ENCODE measurements at places on chromosomes 4 and X.

- DNase-seq: no peak
Measured at GRCh38 chr4:119835613-119835910, 207.0 kb upstream of the PDE5A start.

DNA sequence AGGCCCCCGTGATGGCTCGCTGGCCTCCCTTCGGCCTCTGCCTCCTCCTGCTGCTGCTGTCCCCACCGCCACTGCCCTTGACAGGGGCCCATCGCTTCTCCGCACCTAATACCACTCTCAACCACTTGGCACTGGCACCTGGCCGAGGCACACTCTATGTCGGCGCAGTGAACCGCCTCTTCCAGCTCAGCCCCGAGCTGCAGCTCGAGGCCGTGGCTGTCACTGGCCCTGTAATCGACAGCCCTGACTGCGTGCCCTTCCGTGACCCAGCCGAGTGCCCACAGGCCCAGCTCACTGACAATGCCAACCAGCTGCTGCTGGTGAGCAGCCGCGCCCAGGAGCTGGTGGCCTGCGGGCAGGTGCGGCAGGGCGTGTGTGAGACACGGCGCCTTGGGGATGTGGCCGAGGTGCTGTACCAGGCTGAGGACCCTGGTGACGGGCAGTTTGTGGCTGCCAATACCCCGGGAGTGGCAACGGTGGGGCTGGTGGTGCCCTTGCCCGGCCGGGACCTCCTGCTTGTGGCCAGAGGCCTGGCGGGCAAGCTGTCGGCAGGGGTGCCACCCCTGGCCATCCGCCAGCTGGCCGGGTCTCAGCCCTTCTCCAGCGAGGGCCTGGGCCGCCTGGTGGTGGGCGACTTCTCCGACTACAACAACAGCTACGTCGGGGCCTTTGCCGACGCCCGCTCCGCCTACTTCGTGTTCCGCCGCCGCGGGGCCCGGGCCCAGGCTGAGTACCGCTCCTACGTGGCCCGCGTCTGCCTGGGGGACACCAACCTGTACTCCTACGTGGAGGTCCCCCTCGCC is 3.0 kb downstream of the PLXNB3 start:
- DNase-seq: no peak

GRCh38 chrX:44330227-44330626 is 13.2 kb downstream of the EFHC2 start:
- no peak for DNase-seq

DNA sequence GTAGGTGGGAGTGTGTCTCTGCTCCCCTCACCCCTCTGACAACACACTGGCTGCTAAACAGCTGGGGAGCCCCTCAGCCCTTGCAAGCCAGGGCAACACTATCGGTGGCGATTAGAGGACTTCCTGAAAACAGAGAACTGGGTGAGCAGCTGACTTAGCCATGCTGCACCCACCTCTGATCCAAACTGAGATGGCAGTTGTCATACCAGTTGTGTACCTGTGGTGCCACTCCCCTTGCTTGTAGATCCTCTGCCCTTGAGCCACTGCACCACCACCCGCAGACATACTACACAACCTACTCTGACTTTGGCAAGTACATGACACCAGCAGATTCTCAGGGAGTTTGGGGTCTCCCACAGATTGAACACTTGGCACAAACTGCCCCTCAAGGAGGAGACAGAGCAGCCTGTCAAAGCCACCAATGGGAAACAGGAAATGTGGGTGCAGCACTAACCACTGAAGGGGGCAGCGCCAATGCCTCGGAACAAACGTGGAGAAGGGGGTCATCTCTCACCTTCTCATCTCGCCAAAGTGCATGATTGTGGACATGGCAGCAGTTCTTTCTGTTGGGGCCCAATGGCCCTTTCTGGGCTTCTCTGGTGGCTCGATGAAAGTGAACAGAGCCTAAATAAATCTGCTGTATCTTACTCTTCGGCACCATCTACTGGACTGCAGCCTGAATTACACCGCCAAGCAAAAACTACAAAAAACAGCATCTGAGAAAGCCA is 119.8 kb downstream of the NEK1 start:
- DNase-seq: peak; percentile 43

- DNase-seq: peak; percentile 12
Measured at GRCh38 chrX:39242187-39242586, 440.9 kb downstream of the MID1IP1 start.

DNA sequence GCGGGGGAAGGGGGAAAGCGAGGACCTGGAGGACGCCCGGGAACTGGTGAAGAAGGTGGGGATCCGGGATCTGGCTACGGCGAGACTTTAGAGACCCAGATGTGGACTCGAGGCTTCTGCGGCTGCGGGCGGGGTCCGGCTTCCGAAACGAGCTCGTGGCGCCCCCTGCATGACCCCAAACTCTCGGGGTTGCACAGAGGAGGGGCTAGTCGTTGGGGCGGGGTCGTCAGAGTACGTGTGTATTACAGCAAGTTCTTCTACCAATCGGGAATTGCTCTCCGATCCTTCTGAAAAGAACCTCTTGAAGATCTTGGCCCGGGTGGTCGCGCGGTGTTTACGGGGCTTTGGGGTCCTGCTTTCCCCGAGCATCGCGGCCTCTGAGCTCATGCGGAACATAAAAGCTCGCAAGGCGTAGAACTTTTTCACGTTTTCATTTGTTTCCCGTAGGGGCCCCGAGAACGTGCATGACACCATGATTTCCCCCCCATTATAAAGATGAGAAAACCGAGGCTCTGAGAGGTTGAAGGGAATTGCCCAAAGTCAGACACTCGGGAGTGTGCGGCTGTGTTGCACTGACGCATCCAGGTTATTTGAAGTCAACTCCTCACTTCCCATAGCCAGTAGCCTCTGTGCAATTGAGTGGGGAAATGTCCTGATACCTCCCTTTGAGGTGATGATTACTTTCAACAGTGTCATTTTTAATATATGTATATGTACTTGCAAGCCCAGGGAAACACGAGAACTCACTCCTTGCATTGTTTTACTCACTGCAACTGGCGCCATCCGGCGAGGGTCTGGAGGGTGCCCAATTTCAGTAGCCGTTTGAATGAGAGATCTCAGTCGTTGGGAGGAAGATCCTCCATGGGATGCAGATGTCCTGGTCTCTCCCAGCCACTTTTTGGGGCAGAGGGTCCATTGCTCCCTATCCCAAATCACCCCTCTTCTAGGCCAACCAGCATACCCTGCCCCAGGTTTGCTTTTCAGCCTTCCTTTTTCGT is at the start of gene BEND4:
Gene BEND4 (minus strand): TSS at position 149 of the 998 bp plus-strand sequence. CDS start 512 bp downstream, outside the sequence.
- peak; percentile 29 for DNase-seq

GRCh38 chr4:40909363-40909876 is 159.7 kb downstream of the NSUN7 start:
- DNase-seq: peak; percentile 78

DNA sequence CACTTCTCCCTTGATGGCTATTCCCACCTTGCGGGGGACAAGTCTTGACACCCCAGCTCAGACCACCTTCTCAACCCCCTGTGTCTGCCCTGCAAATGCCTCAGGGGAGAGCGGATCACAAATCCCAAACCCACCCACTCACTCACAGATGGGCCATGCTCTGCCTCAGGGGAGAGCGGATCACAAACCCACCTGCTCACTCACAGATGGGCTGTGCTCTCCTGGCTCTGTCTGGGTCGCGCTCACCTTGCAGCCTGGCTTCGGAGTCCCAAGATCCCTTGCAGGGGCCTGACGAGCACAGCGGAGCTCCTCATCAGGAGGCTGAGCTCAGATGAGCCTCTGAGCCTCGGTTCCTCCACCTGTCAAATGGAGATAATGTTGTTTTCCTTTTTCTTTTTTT is 38.6 kb downstream of the HTRA3 start:
- DNase-seq: no peak

- no peak for DNase-seq
Measured at GRCh38 chrX:45428831-45429230, 228.2 kb upstream of the DIPK2B start.

DNA sequence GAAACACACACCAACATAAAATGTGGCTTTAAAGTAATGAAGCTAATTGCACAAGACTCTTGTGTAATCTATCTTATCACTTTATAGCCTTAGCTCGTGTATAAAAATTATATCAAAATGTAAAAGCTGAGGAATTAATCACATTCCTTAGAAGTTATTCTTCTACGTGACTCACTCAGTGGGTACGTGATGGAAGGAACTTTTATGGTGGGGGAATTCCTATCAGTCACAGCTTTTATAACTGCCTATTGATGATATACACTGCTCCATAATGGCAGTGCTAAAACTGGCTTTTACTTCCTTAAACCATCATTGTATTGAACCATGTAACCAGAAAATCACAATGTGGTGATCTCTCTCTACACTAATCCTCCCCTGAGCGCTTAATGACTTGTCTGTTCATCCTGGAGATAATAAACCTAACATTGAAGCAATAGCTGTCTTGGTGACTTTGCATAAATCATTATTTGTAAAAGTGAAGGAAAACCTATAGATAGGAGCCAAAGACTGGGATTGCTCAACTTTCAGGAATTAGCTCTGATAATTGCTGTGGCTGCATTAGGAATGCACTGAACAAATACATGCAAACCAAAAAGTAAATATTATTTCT is 276.7 kb downstream of the GBA3 start:
- no peak for DNase-seq

GRCh38 chr4:95114521-95114920 is 356.8 kb downstream of the BMPR1B start:
- peak; percentile 7 for DNase-seq

GRCh38 chr4:109410226-109410625 is 23.4 kb upstream of the SEC24B start:
- DNase-seq: no peak

DNA sequence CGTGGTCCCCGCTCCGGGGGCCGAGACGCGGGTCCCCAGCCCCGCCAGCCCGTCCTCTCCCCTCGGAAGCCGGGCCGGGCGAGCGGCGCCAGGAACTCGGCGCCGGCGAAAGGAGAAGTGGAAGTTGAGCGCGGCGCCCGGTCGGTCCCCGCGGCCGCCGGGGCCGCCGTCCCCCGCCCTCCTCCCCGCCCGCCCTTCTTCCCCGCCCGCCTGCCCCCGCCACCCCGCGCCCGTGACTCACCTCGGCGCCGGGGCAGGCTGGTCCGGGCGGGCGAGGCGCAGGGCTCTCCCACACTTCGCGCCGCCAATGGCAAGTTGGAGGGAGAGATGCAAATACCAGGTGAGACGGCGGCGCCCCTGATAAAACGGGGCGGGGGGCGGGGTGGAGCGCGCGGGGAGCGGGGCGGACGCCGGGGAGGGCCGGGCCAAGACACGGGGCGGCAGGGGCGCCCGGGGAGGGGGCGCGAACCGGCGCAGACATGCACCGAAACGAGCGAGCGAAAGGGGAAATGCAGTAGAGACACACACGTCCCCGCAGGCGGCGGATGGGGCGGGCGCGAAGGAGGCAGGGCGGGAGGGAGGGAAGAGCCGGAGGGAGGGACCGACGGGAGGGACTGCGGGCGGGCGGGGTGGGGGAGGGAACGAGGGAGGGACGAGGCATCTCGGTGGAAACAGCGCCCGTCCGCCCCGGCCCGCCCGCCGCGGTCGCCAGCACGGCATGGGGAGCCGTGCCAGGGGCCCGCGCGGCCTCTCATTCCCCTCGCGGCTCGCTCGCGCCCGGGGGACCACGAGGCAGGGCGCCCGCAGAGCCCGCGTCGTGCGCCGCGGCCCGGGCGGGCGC is at the start of gene ELF4:
Gene ELF4 (minus strand): TSS at position 119 of the 841 bp plus-strand sequence. CDS start 29,167 bp downstream, outside the sequence.
- peak; percentile 58 for DNase-seq

DNA sequence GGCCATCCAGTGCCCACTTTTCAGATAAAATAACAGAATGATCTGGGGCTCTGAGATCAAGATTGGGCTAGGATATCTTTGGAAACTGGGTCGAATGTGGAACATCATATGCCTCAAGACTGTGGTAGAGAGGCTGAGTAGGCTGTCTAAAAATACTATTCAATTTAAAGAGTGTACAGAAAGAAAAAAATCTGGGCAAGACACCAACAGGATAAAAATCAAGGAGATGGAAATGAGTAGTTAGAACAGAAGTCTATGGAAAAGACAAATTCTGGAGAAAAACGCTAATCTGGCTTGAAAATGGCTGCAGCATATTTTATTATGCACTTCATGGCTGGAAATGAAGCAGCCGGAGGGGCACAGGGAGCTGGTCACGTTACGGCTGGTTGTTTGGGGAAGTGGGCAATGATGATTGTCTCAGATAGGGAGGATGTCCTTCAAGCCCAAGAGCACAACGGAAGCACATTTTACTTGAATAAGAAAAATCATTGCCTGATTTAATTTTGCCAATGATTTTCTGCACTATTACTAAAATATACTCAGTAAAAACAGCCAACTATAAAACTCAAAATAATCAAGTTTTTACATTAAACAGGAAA is 27.1 kb upstream of the MAPK10 start:
- no peak for DNase-seq

- no peak for DNase-seq
Measured at GRCh38 chr4:20570981-20571715, 129.1 kb upstream of the PACRGL start.

DNA sequence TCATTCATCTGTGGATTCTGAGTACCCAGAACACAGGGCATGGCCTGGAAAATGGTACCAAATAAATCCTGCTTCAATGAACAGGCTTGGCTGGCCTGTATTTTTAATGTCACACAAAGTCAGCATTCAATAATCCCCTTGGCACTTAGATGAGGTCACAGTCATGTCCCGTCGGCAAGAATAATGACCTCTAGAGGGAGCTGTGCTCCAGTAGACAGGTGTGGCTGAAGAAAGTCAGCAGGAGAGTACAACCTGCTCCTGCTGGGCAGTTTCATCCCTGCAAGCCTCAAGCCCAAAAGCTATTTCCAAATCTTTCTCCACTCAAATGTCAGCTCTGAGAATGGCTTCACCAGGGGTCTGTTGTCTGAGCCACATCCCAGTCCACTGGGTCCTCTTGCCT is 404.0 kb upstream of the F9 start:
- DNase-seq: peak; percentile 24

All from activated CD8-positive, alpha-beta T cell treated with anti-CD3 and anti-CD28 coated beads for 36 hours (primary cell).